ENCODE measurements at places on chromosomes 5 and 9.

GRCh38 chr9:4832786-4833579 lies 40.2 kb downstream of the RCL1 start:
- DNase-seq: no peak

DNA sequence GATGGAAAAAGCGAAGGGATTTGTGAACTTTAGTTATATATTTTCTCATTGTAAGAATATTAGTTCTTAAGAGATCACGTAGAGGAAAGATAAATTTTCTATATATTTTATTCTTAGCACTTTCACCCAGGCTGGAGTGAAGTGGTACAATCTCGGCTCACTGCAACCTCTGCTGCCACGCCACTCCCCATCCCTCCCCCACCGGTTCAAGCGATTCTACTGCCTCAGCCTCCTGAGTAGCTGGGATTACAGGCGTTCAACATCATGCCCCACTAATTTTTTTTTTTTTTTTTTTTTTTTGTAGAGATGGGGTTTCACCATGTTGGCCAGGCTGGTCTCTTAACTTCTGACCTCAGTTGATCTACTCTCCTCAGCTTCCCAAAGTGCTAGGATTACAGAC lies 42.6 kb downstream of the RAB24 start:
- no peak for DNase-seq

DNA sequence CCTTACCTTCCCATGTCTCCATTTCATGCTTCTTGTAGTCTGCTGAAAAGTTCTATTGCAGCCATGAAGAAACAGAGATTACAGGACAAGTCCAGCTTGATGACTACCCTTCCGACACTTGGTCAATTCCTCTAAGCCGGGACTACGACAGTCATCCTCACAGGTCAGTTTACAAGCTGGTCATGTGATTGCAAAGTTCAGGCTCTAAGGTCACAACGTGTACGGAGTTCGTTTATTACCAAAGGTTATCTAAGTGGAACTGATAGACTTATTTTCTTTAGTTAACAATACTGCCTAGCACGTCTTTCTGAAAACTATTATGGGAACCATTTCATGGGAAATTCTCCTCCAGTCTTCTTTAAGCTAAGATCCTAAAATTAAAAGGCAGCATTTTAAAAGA lies 88.5 kb upstream of the NR5A1 start:
- no peak for DNase-seq

- no peak for DNase-seq
Observed at GRCh38 chr5:116042375-116042774, 10.1 kb downstream of the ARL14EPL start.

DNA sequence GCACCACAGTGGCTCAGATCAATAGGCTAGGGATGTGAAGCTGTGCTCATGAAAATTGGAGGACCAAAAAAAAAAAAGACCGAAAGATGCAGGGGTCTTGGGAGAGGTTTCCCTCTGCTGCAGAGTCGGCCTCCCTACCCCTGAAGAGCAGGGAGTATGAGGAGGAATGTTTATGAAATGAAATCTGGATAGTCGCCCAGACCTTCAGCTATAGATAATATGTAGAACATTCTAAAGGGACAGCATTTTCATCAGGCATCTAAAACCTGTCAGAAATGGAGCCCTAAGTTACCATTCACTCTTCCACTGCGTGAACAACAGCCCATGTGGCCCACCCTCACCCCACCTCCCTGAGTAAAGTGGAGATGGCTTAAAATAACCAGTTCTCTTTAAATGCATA lies 122.9 kb downstream of the TMEM174 start:
- DNase-seq: no peak

GRCh38 chr5:56152437-56152836 lies 80.7 kb downstream of the ANKRD55 start:
- no peak for DNase-seq

- DNase-seq: no peak
Observed at GRCh38 chr5:171442287-171443042, 23.0 kb downstream of the FGF18 start.

DNA sequence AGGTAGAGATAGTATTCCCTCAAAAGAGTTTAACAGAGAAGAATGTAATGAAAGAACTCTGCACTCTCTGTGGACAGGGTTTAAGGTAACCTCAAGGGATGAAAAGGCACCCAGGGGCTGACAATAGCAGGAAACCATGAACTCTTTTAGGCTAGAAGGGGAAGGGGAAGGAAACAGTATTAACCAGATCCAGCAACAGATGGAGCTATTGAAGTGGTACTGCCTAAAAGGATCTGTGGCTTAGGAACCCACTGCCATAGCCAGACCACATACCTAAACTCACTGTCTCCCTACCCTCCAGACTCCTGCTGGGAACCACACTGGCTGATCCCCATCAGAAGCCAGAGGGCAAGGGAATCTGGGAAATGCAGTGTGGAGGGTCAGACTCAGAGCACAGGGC lies 35.5 kb downstream of the PLGRKT start:
- no peak for DNase-seq

DNA sequence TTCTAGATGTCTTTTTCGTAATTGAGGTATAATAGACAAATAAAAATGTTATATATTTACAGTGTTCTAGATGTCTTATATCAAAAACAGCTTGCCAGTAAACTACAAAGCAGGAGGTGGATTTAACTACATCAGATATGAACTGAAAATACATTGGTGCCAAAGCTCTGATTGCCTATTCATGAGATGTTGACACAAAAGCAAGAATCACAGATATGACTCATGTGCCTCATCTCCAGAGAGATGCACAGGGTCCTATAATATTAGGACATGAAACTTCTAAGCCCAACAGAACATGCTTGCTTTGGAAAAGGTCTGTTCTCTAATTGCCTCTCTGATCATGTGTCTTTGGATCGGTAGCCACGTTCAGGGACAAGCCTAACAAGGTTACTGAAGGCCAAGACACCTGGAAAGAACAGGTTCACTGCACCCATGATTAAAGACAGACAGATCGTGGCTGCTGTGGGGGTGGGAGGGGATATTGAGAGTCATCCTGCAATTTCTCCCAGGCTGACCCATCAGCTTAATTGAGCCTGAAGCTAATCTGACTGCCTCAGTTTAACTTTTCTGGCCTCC lies 16.8 kb downstream of the ABCA1 start:
- DNase-seq: no peak

- no peak for DNase-seq
Observed at GRCh38 chr9:84519413-84519812, 150.1 kb upstream of the NTRK2 start.

- DNase-seq: no peak
Observed at GRCh38 chr5:1930501-1930879, 47.8 kb upstream of the IRX4 start.

- peak; percentile 79 for DNase-seq
Observed at GRCh38 chr5:2801577-2802525, 50.4 kb upstream of the IRX2 start.

DNA sequence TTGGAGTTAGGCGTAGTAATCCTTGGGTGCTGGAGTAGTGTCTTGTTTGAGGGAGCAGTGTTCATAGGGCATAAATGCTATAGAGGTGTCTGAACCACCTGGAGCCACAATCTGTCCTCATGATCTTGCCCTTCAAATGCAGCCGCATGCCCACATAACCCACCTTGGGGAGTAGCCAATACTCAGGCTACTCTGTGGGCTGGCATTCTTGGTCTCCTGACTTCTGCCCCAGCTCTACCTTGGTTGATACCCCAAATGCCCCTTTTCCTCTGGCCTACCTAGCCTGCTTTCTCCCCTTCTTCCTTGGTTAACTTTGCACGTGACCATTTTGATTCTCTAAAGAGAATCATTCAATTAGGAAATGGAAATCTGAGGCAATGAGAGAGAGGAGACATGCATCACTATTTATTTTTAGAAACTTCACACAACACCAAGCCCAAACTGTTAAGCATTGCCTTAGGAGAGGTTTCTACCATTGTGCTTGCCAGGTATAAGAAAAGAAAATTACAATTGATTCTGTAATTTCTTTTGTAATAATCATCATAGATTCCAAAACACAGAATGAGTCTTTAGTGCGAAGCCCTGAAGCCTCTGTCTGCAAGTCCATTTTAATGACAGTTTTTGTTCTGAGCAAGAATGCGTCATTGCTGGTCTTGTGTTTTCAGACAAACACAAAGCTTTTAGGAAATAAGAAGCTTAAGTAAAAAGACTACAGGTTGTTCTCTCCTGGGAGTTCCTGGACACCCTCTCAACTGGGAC lies 135.2 kb downstream of the C9orf152 start:
- DNase-seq: no peak

DNA sequence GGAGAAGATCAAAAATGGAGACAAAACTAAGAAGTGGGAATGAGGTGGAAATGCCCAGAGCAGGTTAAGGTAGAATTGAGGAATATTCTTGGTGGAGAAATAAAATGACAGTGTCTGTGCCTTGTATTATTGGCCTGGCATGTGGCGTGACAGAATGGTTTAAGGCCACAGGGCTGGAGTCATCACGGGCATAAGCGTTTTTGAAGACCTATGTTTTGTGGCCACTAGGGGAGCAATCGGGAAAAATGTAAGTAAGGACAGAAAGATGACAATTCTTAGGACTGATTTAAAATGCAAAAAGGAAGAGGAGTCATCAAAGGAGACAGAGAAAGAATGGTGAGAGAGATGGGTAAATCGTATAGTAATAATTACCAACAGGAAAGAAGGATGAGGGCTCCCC lies 72.2 kb upstream of the EPB41L4A start:
- DNase-seq: no peak

DNA sequence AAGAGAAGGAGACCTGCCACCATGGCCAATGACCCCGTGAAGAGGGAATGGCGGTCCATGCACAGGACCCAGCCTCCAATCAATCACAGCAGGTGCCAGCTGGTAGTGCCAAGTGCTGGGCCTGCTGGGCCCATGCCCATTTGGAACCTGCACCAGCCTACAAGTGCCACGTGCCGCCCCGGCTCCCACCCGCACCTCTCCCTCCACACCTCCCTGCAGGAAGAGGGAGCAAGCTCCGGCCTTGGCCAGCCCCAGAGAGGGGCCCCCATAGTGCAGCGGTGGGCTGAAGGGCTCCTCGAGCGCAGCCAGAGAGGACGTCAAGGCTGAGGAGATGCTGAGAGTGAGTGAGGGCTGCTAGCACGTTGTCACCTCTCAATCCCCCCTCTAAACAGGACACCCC lies 37.8 kb upstream of the NPR3 start:
- DNase-seq: no peak

- no peak for DNase-seq
Observed at GRCh38 chr5:6567835-6568234, 65.0 kb downstream of the NSUN2 start.

DNA sequence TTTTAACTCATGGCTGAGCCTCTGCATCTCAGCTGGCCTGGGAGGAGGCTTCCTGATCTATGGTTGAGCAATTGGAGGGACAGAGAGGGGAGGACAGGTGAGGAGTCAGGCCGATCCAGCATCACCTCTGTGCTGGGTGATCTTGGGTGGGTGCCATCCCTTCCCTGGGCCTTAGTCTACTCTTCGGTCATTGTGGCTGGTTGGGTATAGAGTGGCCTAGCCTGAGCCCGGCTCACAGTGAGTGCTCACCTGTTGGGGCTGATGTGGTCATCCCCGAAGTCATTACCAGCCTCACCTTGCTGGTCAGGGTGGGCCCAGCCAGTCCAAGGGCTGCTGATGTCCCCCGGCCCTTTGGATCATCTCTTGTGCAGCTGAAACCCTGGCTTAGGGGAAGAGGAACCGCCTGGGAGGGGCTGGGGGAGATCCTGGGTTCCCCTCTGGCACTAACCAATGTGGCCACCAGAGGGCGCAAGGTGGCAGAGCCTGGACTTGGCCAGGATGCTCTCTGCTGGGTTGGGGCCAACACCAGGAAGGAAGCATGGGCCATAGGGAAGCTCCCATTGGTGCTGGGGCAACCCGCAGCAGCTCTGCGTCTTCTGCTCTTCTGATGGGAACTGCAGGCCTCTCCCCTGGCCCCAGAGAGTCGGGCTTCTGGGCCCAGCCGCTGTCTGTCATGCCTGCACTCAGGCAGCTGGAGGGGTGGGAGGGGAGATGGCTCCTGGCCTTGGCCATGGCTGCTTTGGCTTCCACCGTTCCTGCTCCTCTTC lies 17.3 kb upstream of the ODF2 start:
- DNase-seq: peak; percentile 87

- peak; percentile 78 for DNase-seq
Observed at GRCh38 chr9:137302449-137303150, 529 bp upstream of the NRARP start.

GRCh38 chr9:89755821-89756220 lies 151.0 kb downstream of the GADD45G start:
- DNase-seq: no peak

DNA sequence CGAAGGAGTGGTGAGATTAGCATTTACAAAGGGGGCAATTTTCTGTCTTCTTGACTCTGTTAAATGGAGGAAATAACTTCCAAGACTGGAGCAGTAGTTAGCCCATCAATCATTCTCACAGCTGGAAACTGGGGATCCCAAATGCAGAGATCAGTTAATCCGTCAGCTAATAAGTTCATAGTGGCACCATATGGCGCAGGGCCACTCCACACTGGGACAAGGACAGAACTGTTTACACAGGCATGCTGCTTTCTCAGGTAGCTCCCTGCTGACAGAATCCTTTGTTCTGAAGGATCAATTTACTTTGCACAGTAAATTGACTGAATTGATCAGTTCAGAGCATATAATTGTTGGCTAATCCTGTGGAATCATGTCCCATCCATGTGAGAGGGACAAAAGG lies 395.7 kb downstream of the TMEM161B start:
- DNase-seq: peak; percentile 15

DNA sequence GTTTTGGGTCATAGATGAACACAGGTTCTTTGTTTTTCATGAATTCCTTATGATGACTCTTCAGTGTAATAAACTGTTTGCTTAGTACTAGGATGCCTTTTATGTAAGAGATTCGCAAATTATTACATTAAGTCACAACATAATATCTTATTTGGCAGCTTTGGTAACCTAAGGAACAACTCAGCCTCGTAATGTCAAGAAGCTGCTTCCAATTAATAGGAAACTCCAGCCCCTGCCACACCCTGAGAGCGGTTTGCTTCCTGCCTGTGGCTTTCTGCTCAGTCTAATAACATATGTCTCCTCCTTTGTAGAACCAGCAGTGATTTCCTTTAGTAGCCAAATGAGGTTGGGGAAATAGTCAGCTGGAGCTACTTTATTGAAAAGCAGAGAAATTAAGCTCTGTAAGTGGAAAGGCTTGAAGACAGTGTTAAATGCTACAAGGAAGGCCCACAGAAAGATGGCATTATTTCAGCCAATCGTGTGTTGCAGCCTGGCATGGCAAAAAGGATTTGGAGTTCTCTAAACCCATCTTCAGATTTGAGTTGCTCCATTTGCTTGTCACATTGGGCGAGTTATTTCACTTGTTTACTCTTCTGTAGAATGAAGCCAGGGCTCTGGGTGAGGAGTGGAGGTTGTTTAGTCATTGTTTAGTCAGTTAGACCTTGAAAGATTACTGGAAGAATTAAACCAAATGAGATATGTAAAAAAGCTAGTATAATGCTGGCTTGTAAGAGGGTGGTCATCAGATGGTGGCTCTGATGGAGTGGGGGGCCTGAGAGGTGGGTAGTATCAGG lies 54.1 kb downstream of the MTAP start:
- DNase-seq: no peak

DNA sequence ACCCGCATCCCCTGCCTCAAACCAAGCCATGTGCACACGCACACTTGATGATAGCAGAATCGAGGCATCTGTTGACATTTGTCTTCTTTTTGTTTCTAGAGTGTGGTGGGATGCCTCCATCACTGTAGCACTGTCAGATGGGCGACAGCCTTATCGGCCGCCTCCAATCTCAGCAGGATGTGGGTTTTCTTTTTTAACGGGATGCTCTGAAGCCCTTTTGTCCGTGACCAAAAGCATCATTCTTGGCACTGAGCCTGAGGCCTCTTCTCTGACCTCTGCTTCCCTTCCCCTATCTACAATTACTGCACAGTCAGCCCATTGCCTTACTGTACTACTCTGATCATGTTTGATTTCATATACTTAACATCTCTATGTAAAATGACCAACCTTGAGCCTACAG lies 78.3 kb downstream of the LMNB1 start:
- DNase-seq: no peak

Measured in NCI-H774 (cell line).